Activated gamma-delta T cell treated with Interleukin-2 at 50 U/mL for 16 hours (primary cell): ENCODE measurements at places on chromosomes 3 and 15.

DNA sequence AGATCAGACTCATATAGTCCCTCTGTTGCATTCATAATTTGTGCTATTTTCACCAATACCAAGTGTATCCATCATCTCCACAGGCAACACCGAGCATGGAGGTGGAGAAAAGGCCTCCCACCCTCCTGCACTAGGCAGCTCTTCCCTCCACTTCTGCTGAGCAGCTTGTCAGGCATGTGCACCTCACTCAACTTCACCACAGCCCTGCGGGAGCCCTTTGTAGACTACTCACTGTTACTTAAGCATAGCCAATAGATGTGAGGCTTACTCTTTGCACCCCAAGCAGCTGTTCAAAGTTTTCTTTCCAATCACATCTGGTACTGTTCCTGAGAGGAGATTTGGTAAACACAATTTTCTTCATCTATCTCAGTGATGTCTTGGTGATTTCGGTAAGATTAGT, 16.9 kb upstream of the GUCA1C start:
- DNase-seq = no peak

DNA sequence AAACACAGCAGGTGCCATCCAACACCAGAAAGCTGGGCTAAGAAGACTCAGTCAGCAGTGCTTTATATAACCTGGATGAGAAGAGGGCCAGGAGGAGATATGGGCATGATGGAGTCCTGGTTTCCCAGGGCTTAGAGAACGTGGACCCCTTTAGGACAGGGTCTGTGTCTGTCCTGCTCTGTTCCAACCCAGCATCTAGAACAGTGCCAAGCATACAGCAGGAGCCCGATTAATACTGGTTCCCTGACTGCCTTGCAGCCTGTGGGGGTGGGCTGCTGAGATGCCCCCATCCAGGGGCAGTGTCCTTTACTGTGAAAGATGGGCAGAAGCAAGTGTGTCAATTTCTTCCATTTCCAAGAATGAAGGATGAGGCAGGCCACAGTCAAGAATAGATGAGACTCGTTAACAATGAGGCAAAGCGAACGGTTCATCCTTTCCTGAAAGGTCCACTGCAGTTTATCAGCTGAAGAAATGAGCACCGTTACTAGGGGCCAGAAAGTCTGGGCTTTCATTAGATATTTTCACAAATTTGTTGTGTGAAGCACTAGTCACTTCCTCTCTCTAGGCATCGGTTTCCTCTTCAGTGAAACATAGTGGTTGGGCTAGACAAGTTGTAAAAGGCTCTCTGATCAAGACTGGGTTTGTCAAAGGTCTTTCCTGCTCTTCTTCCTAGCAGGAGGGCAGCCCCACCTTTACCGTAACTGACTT, 72.0 kb upstream of the HERC1 start:
- DNase-seq = no peak

- no peak for DNase-seq
These were observed 171.4 kb downstream of the NSUN3 start for GRCh38 chr3:94234177-94234788.

- DNase-seq = no peak
These were observed 169.9 kb downstream of the SHQ1 start for GRCh38 chr3:72678380-72678779.

DNA sequence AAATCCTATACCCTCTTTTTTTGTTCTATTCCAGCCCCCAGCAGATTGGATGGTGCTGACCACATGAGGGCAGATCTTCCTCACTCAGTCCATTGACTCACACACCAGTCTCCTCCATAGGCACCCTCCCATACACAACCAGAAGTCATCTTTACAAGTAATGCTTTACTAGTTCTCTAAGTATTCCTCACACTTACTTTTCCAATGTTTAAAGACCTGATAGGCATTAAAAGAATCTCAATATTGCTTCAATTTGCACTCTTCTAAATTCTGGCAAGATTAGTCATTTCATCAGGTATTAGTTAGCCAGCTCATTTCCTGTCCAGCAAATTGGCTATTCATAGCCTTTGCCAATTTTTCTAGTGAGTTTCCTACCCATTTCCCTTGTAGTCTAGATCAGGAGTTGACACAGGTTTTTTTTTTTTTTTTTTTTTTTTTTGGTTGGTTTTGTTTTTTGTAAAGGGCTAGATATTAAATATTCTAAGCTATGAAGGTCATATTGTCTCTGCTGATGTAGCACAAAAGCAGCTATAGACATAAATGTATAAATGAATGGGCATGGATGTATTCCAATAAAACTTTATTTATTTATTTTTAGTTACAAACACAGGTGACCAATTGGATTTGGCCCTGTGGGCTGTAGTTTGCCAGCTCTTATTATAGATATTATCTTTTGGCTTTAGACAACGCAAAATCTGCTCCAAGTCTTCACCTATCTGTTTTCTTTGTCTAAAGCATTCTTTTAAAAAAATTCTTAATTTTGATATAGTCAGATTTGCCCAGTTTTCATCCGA, 76.1 kb downstream of the ABHD5 start:
- no peak for DNase-seq

DNA sequence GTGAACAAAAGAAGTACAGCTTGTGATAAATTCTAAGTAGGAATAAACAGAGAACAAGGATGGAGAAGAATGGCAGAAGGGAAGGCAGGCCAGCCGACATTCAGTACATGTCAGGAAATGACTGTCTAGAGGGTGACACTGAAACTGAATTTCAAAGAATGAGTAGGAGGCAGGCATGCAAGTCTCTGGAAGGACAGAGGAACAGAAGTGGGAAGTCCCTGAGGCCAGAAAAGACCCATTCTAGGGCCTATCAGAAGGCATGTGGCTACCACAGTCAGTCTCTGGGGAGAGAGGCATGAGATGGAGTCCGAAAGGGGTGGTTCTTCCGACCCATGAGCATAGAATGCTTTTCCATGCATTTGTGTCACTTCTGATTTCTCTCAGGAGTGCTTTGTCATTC, 243.5 kb upstream of the UBE2E2 start:
- DNase-seq = no peak

DNA sequence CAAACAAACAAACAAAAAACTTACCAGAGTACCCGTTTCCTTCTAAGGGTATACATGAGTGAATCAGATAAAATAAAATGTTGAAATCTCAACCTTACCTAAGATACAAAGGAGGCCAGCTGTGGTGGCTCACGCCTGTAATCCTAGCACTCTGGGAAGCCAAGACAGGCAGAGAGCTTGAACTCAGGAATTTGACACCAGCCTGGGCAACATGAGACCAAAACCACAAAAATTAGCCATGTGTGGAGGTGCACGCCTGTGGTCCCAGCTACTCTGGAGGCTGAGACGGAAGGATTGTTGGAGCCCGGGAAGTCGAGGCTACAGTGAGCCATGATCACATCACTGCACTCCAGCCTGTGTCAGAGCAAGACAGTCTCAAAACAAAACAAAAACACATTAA, 11.0 kb upstream of the FAM219B start:
- DNase-seq = no peak

DNA sequence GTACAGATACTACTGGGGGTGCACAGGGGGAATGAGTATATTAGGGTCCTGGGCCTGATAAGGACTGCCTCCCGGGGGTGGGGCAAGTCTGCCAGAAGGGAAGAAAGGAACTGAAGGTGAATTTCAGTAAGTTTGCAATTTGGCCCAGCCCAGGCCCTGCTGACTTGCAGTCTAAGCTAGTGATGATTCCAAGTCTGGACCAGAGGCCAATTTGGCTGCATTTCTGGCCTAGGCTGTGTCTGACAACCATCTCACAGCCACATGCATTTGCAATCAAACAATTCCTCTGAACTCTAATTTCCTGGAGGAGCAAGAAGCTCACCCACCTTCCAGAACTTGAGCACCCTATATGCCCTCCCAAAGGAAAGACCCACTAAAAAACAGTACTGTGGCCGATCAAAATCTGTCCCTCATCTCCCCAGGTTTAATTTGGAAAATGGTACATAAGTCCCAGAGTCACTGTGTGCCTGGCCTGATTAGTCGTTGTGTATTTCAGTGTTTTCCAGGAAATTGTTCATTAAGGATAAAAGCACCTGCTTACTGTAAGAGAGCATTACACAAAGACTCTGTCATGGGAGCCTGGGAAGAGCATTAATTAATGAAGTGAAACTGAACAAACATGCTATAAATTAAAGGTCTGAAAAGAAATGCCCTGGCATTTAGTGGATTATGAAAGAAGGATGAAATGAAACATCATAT, 114.5 kb downstream of the MEGF11 start:
- no peak for DNase-seq

DNA sequence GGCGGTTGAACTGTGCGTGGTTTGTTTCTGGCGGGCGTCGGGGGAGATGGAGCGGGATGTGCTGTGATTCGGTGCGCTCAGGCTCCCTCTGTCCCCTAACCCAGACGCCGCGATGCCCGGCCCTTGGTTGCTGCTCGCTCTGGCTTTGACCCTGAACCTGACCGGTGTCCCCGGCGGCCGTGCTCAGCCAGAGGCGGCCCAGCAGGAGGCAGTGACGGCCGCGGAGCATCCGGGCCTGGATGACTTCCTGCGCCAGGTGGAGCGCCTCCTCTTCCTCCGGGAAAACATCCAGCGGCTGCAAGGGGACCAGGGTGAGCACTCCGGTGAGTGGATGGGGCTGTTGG, 1.2 kb downstream of the TRH start:
- DNase-seq = no peak

DNA sequence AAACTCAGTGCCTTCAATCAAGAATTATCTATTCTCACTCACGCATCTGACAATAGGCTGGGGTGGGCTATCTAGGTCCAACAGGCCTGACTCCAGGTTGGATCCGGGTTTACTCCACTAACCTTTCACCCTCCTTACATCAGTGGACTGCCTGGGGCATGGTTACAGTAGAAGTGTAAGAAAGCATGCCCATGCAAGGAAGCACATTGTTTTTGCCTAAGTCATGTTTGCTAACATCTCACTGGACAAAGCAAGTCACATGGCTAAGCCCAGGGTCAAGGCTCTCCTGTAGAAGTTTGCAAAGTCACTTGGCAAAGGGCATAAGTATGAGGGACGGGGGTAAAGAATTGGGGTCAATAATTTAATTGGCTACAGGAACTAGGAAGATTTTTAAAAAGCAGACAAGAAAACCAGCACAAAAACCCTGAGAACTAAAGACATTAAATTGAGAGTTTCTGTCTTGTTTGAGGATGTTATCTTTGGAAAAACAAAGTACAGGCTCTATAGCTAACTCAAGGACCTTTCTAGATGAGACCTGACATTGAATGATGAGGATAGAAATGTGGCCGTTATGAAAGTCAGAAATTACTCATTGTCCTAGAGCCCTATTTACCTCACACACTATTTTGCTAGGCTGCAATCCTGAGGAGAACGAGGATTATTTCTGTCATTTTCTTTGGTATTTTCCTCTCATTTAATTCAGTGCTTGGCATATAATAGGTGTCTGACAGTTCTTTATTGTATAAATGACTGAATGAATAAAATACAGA, 214.2 kb downstream of the IL20RB start:
- DNase-seq = no peak
